Activated naive CD8-positive, alpha-beta T cell treated with anti-CD3 and anti-CD28 coated beads, Interleukin-2, amount 50 U/mL, for 24 hours (primary cell): ENCODE measurements at places on chromosomes 2 and 18.

GRCh38 chr2:196170606-196171247 lies 651 bp downstream of the STK17B start:
- no peak for DNase-seq
- peak overlapping the region; percentile 88 for H3K27ac ChIP-seq
- H3K4me1 ChIP-seq: peaks cover 46% of the 10 kb centered on the region
- H3K36me3 ChIP-seq: peaks cover 44% of the 10 kb centered on the region
- H3K4me3 ChIP-seq: peak overlapping the region; percentile 90

DNA sequence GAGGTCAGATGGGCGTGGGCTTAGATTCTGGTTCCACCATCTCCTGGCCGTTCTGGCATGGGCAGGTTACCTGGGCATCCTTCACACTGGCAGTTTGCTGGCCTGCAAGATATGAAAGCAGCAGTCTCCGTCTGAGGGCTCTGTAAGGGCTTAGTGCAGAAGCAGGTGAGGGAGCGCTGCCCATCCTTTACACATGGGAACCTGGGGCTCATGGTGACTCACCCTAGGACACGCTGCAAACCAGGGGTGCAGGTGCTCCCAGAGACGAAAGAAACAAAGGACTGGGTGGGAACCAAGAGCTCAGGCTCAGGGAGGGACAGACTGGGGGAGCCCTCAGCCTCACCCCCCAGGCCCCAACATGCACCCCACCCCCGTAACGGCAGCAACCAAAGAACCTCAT lies 10.7 kb upstream of the ID2 start:
- no peak for DNase-seq
- H3K4me1 ChIP-seq: peaks cover under 1% of the 10 kb centered on the region
- H3K4me3 ChIP-seq: no peak overlapping the region
- H3K36me3 ChIP-seq: peaks cover 12% of the 10 kb centered on the region
- peaks cover 29% of the 10 kb centered on the region for H3K27me3 ChIP-seq
- no peak overlapping the region for H3K27ac ChIP-seq

GRCh38 chr18:48098538-48098937 lies 168.1 kb upstream of the SMAD2 start:
- peaks cover 20% of the 10 kb centered on the region for H3K27me3 ChIP-seq
- DNase-seq: no peak
- no peak overlapping the region for H3K27ac ChIP-seq
- no peaks in the 10 kb centered on the region for H3K36me3 ChIP-seq
- no peaks in the 10 kb centered on the region for H3K4me1 ChIP-seq

DNA sequence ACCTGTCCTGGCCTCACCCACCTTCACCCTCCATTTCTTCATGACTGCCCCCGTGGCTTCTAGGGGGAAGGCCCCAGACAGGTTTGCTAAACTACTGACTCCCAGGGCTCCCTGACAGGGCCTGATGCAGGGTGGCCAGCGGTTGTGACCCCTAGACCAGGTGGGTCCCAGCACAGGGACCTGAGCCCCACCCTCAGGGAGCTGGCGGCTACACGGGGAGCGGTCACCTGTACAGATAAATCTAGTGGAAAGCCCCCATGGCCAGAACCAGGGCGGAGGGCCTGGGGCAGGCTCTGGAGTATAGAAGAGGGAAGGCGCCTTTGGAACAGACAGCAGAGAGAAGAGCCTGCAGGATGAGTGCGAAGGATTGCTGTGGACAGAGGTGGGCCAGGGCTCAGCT lies 42.5 kb upstream of the PLB1 start:
- H3K4me1 ChIP-seq: peaks cover 34% of the 10 kb centered on the region
- H3K27me3 ChIP-seq: no peaks in the 10 kb centered on the region
- H3K27ac ChIP-seq: peak overlapping the region; percentile 3
- no peak overlapping the region for H3K4me3 ChIP-seq

GRCh38 chr2:65678779-65679391 lies 246.5 kb upstream of the SPRED2 start:
- no peaks in the 10 kb centered on the region for H3K36me3 ChIP-seq
- no peak for DNase-seq
- H3K4me1 ChIP-seq: no peaks in the 10 kb centered on the region
- H3K27ac ChIP-seq: no peak overlapping the region
- H3K27me3 ChIP-seq: peaks cover 19% of the 10 kb centered on the region
- H3K4me3 ChIP-seq: no peak overlapping the region

DNA sequence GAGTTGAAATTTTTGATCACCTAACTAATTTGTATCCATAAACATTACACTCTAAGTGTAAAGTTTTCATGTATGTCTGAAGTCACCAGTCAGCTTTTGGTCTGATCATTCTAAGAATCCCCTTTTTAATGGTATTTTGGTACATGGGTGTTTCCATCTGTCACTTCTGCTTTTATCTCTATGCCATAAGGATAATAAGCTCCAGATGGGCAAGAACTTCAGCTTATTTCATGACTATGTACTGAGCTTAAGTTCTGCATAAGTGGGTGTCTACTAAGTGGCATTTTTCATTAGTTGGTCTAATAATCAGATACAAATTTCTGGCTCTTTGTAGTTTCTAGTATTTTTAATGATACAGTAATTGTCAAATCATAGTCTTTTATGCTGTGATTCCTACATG lies 20.4 kb downstream of the UBXN4 start:
- H3K4me3 ChIP-seq: no peak overlapping the region
- no peak overlapping the region for H3K27ac ChIP-seq
- H3K27me3 ChIP-seq: no peaks in the 10 kb centered on the region
- DNase-seq: no peak
- H3K4me1 ChIP-seq: peaks cover 12% of the 10 kb centered on the region

DNA sequence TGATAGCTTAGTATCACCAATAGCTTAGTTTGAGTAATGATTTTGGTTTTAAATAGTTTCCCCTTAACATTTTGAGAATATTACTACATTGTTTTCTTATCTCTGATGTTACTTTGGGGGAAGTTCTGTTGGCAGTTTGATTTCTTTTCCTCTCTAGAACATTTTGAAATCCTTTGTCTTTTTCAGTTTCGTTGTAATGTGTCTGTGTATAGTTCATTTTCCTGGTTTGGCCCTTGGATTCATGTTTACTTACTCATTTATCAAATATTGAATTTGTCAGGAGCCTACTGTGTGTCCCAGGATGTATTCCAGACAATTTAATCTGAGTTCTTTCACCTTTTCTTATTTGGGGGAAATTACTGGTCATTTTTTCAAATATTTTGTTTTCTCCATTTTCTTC lies 16.7 kb downstream of the ANKRD12 start:
- H3K4me3 ChIP-seq: no peak overlapping the region
- DNase-seq: no peak
- H3K4me1 ChIP-seq: peaks cover 80% of the 10 kb centered on the region
- no peak overlapping the region for H3K27ac ChIP-seq

DNA sequence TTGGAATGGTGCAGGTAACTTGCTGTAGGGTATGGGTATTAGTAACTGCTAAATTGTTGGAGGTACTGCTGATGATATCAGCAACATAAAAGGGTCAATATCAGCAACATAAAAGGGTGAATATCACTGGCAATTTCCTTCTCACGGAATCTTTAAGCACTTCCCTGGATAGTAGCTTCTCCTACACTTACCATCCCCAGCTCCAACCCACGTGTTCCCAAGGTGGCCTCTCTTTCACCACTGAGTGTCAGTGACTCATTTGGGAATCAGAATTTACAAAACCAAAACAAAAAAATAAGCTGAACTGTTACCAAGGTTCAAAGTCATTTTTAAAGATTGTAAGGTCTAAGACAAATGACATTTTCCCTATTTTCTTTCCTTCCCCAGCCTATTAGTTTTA lies 70.8 kb downstream of the LRP2 start:
- peaks cover 2% of the 10 kb centered on the region for H3K27me3 ChIP-seq
- H3K4me3 ChIP-seq: no peak overlapping the region
- no peaks in the 10 kb centered on the region for H3K36me3 ChIP-seq
- no peak for DNase-seq

- H3K36me3 ChIP-seq: peaks cover 49% of the 10 kb centered on the region
- peaks cover 10% of the 10 kb centered on the region for H3K4me1 ChIP-seq
- no peak for DNase-seq
- no peak overlapping the region for H3K27ac ChIP-seq
These were observed 78.3 kb downstream of the KCMF1 start for GRCh38 chr2:85049236-85049635.

GRCh38 chr2:32136097-32136496 lies 29.6 kb upstream of the SLC30A6 start:
- H3K4me1 ChIP-seq: no peaks in the 10 kb centered on the region
- H3K36me3 ChIP-seq: peaks cover 7% of the 10 kb centered on the region
- H3K4me3 ChIP-seq: no peak overlapping the region
- H3K27me3 ChIP-seq: no peaks in the 10 kb centered on the region
- H3K27ac ChIP-seq: no peak overlapping the region
- no peak for DNase-seq

GRCh38 chr2:148614322-148615049 lies 30.1 kb upstream of the EPC2 start:
- DNase-seq: no peak
- peaks cover 15% of the 10 kb centered on the region for H3K4me1 ChIP-seq
- peak overlapping the region; percentile 59 for H3K27ac ChIP-seq
- no peak overlapping the region for H3K4me3 ChIP-seq
- no peaks in the 10 kb centered on the region for H3K36me3 ChIP-seq

DNA sequence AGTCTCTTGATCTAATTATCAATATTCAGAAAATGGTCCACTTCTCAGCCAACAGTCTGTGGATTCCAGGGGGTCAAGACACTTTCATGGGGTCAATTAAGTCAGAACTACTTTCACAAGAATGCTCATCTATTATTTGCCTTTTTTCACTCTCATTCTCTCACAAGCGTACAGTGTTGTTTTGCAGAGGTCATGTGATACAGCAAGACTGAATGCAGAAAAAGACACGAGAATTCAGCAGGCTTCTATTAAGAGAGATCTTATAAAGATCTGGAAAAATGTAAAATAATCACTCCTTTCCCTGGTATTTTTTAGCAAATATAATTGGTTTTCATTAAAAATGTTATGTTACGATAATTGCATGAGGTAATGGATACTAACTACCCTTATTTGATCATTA lies 8.7 kb downstream of the RPRD1A start:
- no peak overlapping the region for H3K27ac ChIP-seq
- H3K27me3 ChIP-seq: no peaks in the 10 kb centered on the region
- peaks cover 35% of the 10 kb centered on the region for H3K4me1 ChIP-seq

DNA sequence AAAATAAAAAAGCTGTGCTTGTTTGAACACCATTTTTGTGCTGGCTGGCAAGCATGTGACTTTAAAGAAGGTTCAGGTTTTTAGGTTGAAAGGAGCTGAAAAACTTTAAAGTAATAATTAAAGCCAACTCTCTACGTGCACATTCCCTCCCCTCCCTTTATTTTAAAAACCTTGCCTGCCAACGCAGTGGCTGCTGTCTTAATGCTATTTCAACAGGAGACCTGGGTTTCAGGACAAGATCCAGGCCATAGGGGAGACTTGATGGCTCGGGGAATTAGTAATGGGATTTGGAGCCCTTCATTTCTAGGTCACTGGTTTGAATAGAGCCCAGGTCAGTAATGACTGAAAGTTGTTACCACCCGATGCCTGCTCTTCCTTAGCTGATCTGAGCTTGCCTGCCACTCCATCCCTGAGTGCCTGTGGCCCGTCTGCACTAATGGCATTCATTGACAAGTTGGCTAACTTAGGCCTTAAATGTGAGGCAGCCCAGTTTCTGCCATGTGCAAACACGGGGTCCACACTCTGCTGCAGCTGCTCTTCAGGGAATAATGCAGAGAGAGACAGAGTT lies 1233.2 kb upstream of the ZEB2 start:
- H3K27ac ChIP-seq: no peak overlapping the region
- H3K4me3 ChIP-seq: no peak overlapping the region
- no peaks in the 10 kb centered on the region for H3K27me3 ChIP-seq

DNA sequence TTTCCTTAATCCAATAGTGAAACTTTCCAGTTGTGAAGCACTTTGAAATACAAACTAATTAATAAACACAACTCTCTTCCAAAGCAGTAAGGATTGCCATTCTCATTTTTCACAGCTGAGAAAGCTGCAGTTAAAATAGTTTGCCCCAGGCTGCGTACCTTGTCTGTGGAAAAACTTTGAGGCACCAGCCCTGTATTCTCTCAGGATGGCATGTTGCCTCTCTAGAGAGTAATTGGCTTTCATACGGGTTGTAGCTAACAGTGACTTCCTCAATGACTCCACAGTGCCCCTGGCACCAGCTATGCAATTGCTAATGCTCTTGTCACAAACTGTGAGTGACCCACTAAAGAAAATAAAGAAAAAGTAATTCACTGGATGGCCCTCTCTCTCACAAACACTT lies 345.7 kb downstream of the MTX2 start:
- H3K27ac ChIP-seq: no peak overlapping the region
- H3K27me3 ChIP-seq: peaks cover 30% of the 10 kb centered on the region
- no peaks in the 10 kb centered on the region for H3K4me1 ChIP-seq
- H3K4me3 ChIP-seq: no peak overlapping the region
- no peak for DNase-seq

- peaks cover 38% of the 10 kb centered on the region for H3K36me3 ChIP-seq
- peaks cover 43% of the 10 kb centered on the region for H3K4me1 ChIP-seq
- peak; percentile 36 for DNase-seq
- no peak overlapping the region for H3K27ac ChIP-seq
These were observed 96.0 kb downstream of the UXS1 start for GRCh38 chr2:106098081-106098480.

- no peak for DNase-seq
- no peak overlapping the region for H3K27ac ChIP-seq
- no peaks in the 10 kb centered on the region for H3K4me1 ChIP-seq
- H3K27me3 ChIP-seq: peaks cover 3% of the 10 kb centered on the region
- no peak overlapping the region for H3K4me3 ChIP-seq
- H3K36me3 ChIP-seq: no peaks in the 10 kb centered on the region
These were observed 151.8 kb upstream of the SLC14A2 start for GRCh38 chr18:45463451-45463850.

DNA sequence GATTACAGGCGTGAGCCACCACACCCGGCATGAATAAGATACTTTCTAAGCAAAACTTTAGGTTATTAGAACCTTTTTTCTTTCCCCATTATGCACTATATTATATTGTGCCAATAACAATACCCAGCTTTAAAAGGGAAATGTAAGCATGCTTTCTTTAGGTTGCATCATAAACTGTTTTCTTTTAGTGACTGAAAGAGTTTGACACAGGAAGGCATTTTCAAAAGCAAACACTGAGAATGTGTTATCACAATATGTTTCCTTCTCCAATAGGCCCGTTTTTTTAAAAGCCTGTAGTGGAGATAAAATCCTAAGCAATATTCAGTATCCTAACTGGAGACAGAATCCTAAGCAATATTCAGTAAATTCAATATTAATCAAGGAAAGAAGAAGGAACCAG lies 16.7 kb upstream of the EPB41L5 start:
- no peaks in the 10 kb centered on the region for H3K27me3 ChIP-seq
- no peaks in the 10 kb centered on the region for H3K36me3 ChIP-seq
- H3K27ac ChIP-seq: no peak overlapping the region
- no peak overlapping the region for H3K4me3 ChIP-seq

- H3K36me3 ChIP-seq: peaks cover 1% of the 10 kb centered on the region
- no peaks in the 10 kb centered on the region for H3K27me3 ChIP-seq
- H3K4me3 ChIP-seq: no peak overlapping the region
- no peak overlapping the region for H3K27ac ChIP-seq
- no peaks in the 10 kb centered on the region for H3K4me1 ChIP-seq
These were observed 93.2 kb downstream of the PLEKHM3 start for GRCh38 chr2:207932106-207932505.
